Stimulated activated CD8-positive, alpha-beta memory T cell treated with anti-CD3 and anti-CD28 coated beads, Interleukin-4, amount 100 ng/mL, for 48 hours (primary cell): ENCODE measurements at places on chromosomes 6 and 20.

DNA sequence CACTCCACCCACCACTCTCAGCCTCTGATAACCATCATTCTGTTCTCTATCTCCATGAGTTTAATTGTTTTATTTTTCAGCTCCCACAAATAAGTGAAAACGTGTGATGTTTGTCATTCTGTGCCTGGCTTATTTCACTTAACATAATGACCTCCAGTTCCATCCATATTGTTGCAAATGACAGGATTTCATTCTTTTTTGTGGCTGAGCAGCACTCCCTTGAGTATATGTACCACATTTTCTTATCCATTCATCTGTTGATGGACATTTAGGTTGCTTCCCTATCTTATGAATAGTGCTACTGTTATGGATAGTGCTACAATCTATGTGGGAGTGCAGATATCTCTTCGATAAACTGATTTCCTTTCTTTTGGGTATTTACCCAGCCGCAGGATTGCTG is 103.3 kb upstream of the PDE7B start:
- DNase-seq, result no peak

GRCh38 chr6:144194293-144194810 is 44.0 kb downstream of the STX11 start:
- DNase-seq, result no peak

DNA sequence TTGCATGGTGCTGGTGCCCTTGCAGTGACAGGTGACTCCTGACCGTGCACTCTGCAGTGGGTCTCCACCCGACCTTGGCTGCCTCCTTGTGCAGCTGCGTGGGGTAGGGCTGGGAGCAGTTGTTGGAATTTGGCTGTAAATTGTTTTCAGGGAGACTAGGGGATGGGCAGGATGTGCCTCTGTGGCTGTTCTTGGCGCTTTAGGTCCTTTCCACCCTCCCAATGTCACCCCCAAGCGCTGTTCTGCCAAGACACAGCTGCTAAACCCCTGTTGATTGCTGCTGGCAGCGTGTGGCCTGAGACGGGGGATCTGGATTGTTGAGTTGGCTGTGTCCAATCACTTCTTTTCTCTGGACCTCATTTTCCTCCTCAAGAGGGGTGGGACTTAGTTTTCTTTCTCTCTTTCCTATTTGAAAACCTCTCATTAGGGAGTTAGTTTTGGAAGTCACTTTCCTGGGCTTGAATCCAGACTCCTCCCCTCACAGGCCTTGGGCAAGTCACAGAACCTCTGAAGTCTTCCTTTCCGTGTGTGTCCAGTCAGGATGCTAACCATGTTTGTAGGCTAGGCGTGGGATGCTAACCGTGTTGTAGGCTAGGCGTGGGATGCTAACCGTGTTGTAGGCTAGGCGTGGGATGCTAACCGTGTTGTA is 8.5 kb downstream of the IGF2R start:
- DNase-seq, result no peak

DNA sequence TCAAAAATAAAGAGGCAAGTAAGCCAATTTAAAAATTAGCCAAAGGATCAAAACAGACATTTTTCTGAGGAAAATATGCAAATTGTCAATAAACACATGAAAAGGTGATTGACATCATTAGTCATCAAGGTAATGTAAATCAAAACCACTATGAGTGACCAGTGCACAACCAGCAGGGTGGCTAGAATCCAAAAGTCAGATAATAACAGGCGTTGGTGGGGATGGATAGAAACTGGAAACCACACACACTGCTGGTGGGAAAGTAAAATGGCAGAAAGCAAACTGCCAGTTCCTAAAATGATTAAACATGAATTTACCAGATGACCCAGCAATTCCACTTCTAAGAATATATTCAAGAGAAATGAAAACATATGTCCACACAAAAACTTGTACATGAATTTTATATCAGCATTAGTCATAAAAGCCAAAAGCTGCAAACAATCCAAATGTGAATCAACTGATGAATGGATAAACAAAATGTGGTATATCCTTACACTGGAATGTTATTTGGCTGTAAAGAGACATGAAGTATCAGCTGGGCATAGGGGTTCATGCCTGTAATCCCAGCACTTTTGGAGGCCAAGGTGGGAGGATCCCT is 74.8 kb upstream of the MBOAT1 start:
- no peak for DNase-seq

- no peak for DNase-seq
Measured at GRCh38 chr20:62045529-62046285, 20.0 kb downstream of the TAF4 start.

- no peak for DNase-seq
Measured at GRCh38 chr6:165762876-165763275, 99.8 kb upstream of the PDE10A start.

GRCh38 chr6:100100776-100101175 is 106.8 kb upstream of the MCHR2 start:
- DNase-seq, result no peak

DNA sequence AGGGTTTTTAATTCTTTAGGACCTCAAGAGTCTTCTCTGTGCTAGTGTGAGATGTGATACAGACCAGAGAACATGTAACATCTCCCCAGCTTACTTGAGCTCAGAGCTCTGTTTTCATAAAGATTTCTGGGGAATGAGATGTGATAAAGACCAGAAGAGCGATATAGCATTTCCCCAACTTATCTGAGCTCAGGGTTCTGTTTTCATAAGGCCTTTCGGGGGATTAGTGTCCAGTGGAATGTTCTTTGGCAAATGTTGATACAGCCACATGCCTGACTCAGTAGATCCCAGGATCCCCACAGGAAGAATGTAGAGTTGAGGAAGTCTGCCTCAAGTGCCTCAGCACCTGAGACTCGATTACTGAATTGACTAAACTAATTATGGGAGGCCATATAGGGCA is 18.7 kb upstream of the TOP1 start:
- DNase-seq, result no peak

DNA sequence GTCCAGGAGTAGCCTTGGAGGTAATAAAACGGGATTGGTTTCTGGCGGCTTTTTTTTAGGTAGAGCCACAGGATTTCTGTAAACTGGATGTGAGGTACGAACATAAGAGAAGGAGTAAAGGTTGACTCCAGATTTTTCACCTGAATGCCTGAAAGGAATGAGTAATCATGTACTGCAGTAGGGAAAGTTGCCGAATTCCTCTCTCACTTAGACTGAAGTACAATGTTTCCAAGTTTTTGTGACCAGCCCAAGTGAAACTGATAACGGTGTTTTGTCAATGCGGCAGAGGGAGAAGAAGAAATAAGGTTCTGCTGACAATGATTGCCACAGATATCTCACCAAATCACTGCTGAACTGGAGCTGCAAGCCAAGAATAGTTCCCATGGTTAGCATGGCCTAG is 75.0 kb downstream of the VTA1 start:
- no peak for DNase-seq

DNA sequence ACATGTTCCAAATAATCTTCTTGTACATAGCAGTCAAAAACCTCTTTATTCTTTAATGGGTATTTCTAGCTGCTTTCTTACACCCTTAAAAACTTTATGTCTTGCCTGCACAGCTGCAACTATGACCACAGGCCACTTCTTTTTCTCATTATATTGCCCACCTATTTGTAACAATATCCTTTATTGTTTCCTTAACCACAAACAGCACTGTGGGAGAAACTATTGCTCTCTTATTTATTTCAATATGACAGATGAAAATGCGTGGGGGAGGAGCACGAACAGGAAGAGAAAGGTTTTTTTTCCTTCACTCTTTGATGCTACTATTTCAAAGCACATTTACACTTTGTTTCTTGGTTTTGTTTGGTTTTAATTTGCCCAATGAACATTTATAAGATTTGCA is 253.5 kb downstream of the GJA1 start:
- DNase-seq, result no peak

- DNase-seq, result no peak
Measured at GRCh38 chr20:63004607-63005364, 2.0 kb downstream of the BHLHE23 start.

DNA sequence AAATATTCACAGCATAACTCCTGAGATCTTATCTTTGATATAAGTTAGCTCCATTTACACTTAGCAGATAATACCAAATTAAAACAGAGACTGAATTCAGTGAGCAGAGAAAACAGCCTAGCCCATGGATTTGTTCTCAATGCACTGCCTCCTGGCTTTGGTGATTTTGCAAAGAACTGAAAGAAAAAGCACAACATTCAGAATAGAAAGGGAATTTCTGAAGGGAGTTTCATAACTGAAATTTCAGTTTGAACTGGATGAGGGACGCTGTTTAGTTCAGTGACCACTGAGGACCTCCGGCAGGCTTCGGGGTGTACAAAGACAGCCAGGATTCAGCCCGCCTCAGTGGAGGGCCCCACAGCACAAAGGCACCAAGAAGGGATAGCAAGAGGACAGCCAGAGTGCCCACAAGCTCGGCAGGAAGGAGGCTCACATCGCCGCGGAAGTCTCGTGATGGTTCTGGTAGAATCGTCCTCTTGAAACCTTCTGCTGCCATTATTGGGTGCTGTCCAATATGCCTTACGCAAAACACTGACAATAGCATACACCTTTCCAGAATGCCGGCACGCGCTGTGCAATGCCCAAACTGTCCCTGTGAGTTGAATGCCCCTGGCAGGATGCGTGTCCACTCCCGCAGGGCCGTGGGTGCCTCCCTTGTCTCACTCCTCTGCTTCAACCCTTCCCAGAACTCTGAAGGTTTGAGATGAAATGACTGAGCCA is 9.7 kb upstream of the IRF4 start:
- DNase-seq, result no peak

DNA sequence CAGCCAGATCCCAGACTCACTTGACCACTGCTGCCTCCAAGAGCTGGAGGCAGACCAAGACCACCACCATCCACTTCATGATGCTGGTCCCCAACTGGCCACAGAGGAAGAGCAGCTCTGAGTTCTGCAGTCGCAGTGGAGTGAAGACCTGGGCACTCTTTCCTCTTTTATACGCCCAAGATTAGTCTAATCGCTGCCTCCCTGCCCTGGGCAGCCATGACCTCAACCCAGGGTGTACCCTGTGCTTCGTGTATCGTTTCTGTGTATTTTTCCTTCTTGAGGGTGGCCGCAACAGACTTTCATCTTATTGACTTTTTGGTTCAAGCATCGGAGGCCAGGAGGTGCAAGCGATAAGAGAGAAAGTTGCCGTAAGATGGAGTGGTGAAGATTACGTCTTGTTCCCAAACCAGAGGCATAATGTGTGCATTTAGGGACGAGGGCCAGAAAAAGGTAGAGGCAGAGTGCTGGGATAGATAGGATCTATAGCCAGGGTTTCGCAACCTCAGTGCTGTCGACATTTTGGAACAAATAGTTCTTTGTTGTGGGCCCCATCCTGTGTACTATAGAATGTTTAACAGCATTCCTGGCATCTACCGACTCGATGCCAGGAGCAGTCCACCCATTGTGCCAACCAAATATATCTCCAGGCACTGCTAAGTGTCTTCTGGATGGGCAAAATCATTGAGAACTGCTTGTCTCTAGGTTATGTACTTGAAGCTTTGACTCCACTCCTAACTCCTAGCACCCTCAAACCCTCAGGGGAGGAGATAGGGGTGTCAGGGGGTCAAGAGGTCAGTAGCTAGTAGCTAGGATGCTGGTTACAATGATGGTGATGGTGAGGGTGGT is at the start of gene PGC:
TSS of gene PGC (minus strand) at position 142 of the 846 bp plus-strand sequence. CDS start at position 79, 63 bp downstream.
- DNase-seq, result no peak

DNA sequence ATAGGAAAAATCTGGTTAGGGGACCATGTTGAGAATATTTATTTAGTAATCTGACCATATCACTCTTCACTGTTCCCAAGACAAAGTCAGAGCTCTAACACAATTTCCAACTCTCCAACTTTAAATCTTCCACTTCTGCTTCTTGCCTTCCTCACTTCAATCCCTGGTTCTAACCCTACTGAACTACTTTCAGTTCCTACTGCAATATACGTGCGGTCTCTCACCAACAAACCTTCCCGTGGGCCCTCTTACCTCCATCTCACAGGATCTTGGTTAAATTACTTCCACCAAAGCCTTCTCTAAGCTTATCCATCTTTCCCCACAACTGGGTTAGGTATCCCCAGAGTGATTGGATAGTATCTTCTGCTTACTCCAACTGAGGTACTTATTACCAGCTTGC is 8.0 kb downstream of the EIF2S2 start:
- no peak for DNase-seq

DNA sequence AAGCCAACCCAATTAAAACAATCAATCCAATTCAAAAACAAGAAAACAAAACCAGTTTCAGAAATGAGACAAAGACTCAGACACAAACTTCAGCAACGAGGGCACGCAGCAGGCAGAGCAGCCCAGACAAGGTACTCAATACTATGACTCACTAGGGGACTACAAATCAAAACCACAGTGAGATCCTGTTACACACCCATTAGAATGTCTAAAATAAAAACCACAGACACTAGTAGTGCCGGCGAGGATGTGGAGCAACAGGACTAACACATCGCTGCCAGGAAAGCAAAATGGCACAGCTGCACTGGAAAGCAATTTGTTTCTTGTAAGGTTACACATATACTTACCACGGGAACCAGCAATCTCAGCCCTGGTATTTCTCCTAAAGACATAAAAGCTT is 28.4 kb upstream of the MAS1L start:
- peak; percentile 43 for DNase-seq

DNA sequence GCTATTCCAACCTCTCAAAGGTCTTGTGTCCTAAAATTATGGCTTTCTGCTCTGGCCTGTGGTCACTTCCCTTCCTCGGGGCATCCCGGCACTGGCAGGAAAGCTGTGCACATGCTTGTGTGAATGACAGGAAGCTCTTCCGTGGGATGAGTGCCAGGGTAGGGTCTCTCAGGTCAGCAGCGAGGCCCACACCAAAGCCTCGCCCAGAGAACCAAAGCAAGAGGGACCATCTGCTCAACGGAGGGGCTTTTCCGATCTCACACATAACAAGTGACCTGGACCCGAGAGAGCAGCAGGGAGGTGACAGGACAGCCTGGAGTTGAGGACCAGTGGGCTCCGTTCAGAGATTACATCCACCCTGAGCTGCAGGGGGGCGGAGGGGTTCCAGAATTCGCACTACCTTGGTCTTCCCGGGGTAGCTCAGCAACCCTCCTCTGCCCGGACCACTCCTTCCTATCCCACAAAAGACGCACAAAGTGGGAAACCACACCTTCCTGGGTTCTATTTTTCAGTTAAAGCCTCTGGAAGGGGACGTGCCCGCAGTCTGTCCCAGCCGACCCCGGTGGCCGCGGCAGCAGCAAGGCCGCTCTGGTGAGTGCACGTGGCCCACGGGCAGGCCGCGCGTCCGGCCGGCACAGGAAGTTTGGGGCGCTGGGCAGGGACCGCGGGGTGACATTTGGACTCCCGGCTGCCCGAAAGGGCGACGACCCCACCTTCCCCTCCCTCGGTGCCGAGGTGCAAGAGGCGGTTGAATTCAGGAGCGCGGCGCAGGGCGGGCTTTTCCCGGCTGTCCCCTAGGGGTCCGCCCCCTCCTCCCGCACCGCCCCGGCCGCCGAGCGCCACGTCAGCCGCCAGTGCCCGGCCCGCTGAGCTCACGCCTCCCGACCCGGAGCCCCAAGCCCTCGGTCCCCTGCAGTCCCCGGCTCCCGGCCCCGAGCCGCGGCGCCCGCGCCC is 988 bp downstream of the TXNDC5 start:
- peak; percentile 72 for DNase-seq

DNA sequence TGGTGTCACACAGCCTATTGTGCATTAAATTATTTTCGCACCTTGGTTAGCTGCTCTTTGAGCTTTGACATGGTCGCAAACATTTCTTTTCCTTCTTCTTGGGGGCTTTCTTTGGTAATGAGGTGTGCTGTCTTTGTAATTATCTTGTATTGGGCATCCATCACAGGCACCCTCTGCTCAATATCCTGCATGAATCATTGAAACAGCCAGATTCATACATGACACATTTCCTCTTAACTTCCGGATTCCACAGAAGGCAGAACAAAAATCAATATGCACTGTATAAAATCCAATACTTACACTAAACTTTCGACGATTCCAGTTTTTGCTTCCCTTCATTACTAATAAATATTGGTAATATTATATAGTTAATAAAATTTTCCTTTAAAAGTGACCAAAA is 175.6 kb downstream of the SYNE1 start:
- DNase-seq, result no peak
